ENCODE measurements at places on chromosomes 16 and 17.

DNA sequence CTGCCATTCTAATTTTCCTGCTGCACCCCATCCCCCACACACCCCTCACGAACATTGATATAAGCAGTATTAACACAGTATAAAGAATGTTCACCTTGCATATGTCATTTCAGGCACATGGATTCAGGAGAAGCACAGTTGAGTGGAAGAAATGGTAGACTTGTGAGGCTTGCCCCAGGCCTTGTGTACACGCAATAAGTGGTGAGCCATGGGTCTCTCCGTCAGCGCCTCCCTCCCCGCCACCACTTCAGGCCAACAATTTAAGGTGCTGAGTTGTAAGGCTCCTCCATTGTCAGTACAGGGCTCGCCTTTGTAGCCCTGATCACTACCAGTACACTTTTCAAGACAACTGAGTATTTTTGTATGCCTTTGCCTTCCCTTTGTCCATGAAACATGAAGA lies 12.2 kb upstream of the CLEC18C start:
- no peak for DNase-seq

DNA sequence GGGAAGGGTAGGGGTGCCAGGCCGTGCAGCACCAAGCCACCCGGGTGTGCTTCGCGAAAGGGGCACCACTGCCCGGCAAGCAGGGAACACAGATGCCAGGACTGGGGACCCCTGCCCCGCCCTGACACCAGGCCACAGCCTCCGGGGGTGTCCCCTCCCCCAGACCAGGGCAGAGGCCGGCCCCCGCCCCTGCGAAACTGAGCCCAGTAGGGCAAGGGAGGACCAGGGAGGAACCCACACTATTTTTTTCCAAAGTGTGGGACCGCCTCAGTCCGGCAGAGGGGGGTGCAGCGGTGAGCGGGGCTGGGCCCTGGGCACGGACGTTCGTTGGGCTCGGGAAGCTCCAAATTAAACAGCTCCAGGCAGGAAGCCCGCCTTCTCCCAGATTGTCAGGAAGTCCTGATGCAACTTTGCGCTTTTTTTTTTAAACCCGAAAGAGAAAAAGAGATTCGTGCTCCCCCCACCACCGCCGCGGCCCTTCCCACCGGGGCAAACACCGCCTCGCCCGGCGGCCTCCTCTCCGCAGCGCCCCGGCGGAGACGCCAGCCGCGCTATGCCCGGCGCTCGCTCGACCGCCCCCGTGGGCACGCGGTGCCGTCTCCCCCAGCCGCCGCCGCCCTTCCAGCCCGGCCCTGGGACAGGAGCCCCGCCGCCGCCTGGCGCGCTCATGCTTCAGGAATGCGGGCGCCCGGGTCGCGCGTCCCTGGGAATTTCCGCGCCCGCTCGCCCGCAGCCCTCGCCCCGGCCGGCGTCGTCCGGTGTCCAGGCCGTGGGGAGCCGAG lies 755 bp downstream of the PIEZO1 start:
- peak; percentile 48 for DNase-seq

DNA sequence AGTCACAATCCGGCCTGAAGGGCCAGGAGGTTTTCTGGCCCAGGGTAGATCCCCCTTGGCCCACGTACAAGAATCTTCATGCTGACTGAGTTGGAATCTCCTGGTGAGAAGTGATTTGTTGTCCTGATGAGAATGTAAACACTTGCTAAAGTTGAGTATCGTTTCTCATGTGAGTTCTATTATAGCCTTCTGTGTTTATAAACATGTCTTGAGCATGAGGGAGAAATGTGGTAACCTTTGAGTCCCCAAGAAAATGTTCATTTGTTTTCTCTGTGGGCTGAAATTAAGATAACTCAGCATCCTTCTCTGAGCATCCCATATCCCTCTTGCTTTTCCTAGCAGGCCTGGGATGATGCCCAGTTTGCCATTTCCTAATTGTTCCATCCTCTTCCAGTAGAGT lies 204.8 kb downstream of the FTO start:
- DNase-seq: no peak

DNA sequence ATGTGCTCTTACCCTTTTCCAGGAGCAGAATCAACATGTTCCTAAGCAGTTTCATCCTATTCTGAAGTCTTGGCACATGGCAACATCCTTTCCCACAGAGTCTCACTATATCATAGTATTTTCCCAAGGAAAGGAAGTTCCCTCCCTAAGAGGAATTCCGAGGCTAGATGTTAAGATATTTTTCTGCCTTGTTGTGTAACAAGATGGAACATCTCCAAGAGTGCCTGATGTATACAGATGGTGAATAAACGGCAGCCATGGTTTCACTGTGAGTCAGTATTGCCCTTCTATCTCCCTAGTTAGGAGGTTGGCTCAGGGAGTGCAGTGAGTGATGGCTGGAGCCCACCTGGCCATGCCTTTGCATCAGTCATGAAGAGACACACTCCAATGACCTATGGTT lies 48.2 kb downstream of the SPACA3 start:
- no peak for DNase-seq

- DNase-seq: no peak
Measured at GRCh38 chr17:58153671-58154070, 5.5 kb downstream of the OR4D1 start.

- DNase-seq: peak; percentile 66
Measured at GRCh38 chr17:17108451-17109049, 66.3 kb downstream of the MPRIP start.

- no peak for DNase-seq
Measured at GRCh38 chr16:27364493-27365141, 37.4 kb upstream of the IL21R start.

DNA sequence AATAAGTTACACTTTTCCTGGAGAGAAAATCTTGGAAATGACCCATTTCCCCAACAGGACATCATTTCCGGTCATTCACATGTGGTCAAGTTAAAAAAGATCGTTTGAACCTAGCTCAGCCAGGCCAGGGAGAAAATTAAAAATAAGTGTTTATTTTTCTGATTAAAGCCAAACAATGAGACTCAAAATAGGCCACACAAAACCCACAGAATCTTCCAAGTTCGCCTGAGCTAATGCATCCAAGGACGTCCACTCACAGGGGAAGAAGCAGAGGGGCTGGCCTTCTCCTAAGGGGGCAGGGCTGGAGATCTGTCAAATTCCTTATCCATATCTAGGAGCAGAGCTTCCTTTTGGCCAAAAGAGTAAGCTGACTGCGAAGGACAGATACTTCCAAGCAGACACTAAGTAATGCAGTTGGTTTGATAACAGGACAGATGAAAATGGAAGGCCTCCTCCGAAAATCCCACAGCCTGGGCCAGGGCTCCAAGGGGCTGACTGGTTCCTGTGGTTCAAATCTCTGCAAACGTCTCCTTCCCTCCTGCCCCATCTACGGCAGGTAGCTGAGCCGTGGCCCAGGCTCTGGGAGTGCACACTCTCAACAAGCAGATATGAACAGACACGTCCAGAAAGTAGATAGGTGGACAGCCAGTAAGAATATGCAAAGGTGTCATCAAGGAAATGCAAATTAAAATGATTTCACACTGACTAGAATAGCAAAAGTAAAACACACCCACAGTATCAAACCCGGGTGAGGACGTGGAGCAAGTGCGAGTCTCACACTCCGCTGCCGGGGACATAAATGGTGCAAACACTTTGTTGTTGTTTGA lies 98.5 kb downstream of the MRM3 start:
- DNase-seq: no peak

- DNase-seq: no peak
Measured at GRCh38 chr17:10292057-10292937, 80.5 kb downstream of the MYH13 start.

DNA sequence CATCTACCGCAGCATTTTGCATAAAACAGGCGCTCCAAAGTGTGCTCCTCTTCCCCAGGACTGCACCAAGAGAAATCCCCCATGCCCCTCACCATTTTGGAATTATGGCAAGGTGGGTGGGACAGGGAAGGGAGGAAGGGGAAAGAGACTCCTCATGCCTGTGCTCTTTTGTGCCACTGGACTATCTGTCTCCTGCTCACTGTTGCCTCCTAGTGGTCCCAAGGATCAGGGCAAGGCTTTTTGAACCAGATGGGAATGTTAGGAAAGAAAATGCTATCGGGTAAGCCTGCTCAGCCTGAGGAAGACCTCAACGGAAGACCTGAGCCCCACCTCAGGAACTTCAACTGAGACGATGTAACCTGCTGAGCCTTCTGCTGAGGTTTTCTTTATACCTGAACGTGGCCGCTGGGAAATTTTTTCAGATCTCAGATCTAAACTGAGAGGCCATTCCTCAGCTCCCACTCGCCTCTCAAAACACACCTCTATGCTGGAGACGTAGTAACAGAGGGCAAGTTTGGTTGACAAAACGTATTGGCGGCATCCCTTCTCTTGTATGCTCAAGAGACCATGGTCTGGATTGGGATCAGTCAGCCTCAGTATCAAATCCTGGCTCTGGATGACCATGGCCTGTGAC lies 58.3 kb downstream of the SPACA3 start:
- DNase-seq: peak; percentile 43

DNA sequence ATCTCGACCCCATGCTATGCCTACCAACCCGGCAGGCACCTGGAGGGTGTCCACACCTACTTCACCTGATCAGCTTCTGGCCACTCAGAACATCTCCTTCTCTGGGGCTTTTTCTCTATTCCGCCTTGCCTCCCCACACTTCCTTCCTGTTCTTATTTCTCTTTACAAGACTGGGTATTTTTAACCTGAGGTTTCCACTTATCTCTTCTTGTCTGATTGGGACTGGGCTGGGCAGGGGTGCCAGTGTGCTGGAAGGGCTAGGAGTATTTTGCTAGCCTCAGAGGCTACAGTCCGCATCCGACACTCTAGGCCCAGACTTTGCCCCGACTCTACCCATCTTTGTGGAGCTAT lies 26.2 kb upstream of the ZNF652 start:
- no peak for DNase-seq

- DNase-seq: no peak
Measured at GRCh38 chr17:44794851-44795413, 35.2 kb downstream of the GJC1 start.

DNA sequence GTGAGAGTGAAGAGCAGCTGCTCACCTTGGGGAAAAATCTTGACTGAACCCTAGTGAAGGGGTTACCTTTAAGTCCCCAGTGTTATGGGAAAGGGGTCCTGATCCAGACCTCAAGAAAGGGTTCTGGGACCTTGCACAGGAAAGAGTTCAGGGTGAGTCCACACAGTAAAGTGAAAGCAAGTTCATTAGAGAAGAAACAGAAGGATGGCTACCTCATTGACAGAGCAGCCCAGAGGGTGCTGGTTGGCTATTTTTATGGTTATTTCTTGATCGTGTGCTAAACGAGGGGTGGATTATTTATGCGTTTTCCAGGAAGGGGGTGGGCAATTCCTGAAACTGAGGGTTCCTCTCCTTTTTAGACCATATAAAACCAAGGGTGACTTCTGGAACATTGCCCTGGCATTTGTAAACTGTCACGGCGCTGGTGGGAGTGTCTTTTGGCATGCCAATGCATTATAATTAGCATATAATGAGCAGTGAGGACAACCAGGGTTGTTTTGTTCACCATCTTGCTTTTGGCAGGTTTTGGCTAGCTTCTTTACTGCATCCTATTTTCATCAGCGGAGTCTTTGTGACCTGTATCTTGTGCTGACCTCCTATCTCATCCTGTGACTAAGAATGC lies 58.4 kb downstream of the SMPD3 start:
- DNase-seq: no peak

GRCh38 chr17:47733047-47733673 lies at the start of gene TBX21:
Gene TBX21, plus strand, starts transcription at chr17:47733236. Its CDS starts 219 bp downstream, at chr17:47733455.
- DNase-seq: peak; percentile 18

DNA sequence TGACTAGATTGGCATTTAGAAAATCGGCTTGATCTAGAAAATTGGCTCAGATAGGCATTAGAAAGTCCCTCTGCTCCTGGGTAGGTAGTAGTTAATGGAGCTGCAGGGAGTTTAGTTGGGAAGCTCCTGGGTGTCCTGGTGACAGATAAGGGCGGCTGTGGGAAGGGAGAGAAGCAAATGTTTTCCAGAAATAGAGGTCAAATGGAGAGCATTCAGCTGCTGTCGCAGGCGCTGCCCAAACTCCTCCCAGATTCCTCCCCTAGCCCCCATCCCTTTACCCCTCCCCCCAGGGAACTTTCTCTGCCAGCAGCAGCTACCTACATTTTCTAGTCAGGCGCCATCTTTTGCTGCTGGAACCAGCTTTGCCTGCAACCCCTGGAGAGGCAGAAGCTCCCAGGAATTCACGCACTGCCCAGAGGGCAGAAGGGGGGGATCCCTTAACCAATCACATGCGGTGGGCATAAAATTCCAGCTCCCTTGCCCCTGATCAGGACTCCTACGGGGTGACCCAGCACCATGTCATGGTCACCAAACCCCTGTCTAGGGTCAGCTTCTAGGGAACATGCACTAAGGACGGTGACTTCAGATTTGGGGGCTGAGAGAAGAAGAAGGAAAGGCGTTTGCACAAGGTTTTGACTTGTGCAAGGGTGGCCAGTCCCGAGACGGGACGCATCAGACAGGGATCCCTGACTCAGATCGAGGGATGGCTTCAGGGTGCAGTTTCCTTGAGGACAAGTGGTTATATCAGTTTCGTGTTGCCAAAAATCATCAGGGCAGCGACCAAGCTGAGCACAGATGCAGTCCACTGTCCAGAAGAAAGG lies 43.8 kb downstream of the SOCS1 start:
- no peak for DNase-seq

- DNase-seq: no peak
Measured at GRCh38 chr16:11101695-11102522, 154.1 kb downstream of the SOCS1 start.

DNA sequence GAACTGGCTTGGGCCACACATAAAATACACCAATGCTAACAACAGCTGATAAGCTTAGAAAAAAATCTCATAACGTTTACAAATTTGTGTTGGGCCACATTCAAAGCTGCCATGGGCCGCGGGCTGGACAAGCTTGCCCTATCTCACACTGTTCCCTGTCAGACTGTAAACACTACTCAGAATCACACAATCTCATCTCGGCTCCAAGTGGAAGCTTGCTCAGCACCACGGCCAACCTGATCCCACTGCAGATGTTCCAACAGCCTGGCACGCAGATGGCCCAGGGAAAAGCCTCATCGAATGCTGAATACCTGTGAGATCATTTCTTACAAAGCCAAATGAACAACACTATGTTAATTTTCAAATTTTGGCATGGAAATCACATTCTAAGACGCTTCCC lies 125.8 kb downstream of the ANKRD11 start:
- DNase-seq: no peak

GRCh38 chr17:1001640-1002411 lies 4.9 kb downstream of the TIMM22 start:
- DNase-seq: no peak

DNA sequence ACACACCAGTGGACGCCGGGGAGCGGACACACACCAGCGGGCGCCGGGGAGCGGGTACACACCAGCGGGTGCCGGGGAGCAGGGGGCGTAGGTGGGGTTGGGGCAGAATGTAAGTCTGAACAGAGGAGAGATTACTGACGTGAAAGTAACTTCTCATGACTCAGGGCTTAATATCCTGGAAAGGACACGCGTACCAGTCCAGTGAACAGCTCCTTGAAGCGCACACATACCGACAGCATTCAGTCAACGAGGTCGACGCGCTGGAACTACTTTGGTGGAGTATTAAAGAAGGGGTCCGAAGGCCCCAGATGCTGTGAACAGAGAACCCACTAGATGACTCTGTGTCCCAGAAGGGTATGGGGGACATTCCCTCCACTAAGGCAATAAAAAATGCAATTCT lies 129.6 kb downstream of the ENGASE start:
- no peak for DNase-seq

GRCh38 chr17:19369846-19370492 lies 7.4 kb upstream of the B9D1 start:
- no peak for DNase-seq

- no peak for DNase-seq
Measured at GRCh38 chr16:62298600-62298999, 262.4 kb upstream of the CDH8 start.

Data from NCI-H526 (cell line).